ENCODE measurements at places on chromosomes 2 and 18.

GRCh38 chr18:40371673-40372072 is 1583.4 kb upstream of the PIK3C3 start:
- no peak for DNase-seq

- no peak for DNase-seq
These were observed 564.9 kb upstream of the FSHR start for GRCh38 chr2:49719241-49719640.

- no peak for DNase-seq
These were observed 17.9 kb downstream of the DYSF start for GRCh38 chr2:71471276-71471675.

DNA sequence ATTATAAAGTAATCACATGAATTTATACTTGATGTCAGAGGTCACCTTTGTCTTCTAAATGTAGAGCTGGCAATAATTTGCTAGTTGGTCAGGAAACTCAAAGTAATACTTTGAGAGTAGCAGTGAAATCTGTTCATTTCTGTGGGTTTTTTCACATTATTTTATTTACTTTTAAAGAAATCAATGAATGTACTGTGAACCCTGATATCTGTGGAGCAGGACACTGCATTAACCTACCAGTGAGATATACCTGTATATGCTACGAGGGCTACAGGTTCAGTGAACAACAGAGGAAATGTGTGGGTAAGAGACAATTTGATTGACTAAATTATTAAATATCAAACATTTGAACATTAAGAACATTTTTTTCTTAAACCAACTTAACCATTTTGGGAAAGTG is 203.0 kb upstream of the RASGRP3 start:
- no peak for DNase-seq

DNA sequence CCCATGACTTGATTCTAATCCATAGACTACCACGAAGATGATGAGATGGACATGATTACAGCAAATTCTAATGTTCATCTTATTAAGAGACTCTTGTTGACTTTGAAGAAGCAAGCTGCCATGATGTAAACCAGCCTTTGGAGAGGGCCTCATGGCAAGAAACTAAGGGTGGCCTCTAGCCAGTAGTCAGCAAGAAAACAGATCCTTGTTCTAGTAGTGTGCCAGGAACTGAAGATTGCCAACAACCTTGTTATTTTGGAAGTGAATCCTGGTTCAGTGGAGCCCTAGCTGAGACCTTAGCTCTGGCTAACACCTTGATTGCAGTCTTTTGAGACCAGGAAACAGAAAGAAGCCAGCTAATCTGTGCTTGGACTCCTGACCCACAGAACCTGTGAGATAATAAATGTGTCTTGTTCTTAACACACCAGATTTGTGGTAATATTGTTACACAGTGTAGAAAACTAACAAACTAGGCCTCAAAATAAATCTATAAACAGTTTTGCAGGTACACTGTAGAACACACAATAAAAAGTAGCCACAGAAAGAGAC is 10.0 kb downstream of the PHOSPHO2 start:
- no peak for DNase-seq

DNA sequence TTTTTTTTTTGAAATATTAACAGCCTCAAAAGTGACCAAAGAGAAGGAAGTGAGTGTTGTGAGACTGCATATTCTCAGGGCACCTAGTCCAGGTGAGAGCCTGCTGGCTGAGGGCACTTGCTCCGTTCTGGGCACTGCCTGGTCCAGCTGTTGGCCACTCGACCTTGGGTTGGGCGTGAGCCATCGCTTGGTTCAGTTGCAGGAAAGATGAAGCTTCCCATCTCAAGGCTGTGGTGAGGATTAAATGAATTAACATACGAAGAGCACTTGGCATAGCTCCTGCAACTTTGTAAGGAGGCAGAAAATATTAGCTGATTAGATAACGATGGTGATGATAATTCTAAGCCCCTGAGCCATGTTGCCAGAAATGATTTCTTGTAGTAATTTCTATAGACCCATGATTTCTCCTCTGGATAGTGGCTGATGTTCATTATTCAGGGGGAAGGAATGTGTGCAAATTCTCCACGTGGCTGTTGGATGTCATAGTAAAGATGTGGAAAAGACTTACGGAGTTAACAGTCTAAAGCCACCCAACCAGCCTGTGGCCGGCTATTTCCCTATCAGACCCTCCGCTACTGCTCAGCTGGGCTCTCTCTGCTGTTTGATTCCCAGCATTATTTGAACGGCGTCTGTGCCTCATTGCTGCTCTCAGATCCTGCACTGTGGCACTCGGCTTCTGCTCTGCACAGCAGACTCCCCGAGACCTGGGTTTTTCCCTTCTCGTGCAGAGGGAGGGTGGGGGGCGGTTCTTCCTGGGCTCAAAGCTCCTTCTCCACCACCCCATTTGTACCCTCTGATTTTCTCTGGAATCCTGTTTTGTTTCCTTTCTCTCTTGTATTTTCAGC is 221.1 kb downstream of the GALR1 start:
- no peak for DNase-seq

GRCh38 chr2:134500211-134500935 is 218.4 kb downstream of the TMEM163 start:
- DNase-seq, result no peak

DNA sequence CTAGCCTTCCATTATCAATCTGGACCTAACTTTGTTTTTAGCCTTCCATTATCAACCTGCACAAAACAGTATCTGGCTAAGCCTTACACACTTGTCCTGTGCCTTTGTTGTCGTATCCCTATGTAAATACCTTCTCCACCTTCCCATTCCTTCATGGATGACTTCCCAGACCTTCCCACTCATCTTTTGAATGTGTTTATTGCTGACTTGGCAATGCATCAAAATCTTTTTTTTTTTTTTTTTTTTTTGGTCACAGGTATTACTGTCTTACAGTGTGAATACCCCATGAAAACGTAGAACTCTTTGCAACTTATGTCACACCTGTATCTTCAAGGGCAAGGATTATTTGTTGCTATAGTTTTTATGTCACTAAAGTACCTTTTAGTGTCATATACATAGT is 25.7 kb downstream of the RPE start:
- DNase-seq, result no peak

DNA sequence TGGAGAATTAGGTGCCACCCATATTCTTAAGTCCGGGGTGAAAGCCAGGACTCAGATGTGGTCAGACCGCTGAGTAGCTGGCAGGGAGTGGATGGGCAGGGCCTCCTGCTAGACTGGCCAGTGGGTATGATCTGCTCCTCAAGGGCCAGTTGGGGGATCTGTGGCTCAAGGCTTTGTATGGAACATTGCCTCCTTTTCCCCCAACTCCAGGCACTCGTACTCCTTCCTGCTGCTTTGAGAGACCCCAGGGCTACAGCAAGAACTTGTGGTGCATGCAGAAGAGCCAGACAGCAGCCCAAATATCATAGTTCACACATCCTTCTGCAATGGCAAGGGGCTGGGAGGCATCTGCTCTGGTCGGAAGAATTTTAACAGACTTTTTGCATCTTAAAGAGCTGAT is 61.7 kb downstream of the PDCL3 start:
- no peak for DNase-seq

DNA sequence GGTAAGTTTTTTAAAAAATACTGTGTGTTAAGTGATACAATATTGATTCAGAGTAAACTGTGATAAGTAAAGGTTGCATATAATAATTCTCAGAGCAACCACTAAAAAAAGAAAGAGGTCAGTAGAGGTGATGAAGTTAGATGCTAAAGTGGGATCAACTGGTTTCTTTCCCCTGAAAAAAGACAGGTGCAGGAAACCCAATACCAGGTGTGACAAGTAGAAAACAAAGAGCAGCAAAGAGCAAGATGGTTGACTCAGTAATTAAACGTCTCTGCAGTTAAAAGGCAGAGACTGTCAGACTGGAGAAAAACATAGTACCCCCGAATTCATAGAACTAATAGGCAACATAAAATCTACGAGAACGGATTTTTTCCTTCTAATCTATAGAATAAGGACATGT is 128.3 kb downstream of the ATP9B start:
- DNase-seq, result no peak

DNA sequence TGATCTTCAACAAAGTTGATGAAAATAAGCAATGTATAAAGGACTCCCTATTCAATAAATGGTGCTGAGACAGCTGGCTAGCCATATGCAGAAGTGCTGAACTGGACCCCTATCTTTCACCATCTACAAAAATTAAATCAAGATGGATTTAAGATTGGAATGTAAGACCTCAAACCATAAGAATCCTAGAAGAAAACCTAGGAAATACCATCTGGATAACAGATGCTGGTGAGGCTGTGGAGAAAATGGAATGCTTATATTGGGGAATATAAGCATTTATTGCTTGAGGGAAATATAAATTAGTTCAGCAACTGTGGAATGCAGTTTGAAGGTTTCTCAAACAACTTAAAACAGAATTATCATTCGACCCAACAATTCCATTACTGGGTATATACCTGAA is 89.6 kb downstream of the GCA start:
- no peak for DNase-seq

GRCh38 chr2:189086250-189086649 is 93.3 kb downstream of the COL5A2 start:
- no peak for DNase-seq

GRCh38 chr2:120768112-120769048 is 32.7 kb downstream of the GLI2 start:
- DNase-seq, result no peak

DNA sequence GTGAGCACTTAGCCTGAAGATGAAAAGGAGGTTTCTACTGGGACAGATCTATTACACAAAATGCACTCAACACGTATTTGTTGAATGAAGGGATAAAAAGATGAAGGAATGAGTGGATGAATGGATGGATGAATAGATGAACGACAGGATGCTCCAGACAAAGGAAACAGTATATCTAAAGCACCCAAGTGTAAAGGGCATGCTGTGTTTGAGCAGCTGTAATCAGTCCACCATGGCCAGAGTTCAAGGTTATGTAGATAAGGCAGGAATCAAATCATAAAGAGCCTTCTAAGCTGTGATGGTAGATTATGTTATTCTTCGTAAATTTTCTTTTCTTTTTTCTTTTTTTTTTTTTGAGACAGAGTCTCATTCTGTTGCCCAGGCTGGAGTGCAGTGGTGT is 213.8 kb upstream of the FBXO11 start:
- no peak for DNase-seq

DNA sequence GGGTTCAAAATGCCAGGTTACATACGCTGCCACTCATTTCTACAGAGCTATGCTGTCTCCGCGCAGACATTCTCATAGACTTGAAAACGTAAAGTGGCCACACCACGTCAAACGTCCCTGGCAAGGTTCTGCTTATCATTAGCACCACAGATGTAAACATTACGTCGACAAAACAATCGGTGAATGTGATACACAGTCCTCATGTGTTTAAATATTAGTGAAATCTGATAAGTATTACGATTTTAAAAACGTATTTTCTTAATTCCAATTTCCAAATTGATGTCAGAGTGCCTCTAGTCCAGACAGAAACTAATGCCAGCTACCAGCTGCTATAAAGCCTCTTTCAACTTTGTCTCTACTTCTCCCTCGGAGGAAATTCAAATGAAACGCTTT is 1.2 kb downstream of the STK17B start:
- peak; percentile 31 for DNase-seq

DNA sequence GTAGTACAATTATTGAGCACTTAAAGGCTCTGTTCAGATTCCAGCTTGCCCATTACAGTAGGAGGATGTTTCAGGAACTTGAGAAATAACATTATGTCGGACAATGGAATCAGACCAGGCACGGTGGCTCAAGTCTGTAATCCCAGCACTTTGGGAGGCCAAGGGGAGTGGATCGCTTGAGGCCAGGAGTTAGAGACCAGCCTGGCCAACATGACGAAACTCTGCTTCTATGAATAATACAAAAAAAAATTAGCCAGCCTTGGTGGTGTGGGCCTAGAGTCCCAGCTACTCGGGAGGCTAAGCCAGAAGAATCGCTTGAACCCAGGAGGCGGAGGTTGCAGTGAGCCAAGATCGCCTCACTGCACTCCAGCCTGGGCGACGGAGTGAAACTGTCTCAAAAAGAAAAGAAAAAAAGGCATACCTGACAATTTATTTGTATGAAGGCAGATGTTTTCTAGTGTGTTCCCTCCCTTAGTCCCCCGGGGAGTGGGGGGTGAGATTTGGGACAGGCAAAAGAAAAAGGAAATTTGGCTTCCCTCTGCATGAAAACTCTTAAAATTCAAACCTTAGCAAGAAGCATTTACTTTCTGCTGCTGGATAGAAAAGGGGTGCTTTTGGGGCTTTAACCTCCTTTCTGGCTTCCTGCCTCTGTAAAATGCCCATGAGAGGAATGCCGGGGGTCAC is 13.7 kb upstream of the ZNF532 start:
- no peak for DNase-seq

DNA sequence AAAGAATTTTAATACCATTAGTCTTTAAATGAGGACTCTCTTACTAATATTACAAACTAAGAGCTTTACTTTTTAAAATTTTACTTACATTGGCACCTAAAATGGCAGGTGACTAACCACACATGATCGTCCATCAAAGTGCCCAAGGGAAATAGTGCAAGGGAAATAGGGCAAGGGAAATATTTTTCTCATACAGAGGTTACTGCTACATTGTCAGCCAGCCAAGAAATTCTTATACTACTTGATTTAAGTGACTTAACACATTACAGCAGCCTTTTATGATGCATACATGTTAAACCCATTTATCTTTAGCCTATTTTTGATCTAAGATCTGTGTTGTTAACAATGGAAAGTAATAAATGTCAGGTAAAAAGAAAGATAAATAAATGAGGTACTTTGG is 587.2 kb upstream of the PKDCC start:
- no peak for DNase-seq

DNA sequence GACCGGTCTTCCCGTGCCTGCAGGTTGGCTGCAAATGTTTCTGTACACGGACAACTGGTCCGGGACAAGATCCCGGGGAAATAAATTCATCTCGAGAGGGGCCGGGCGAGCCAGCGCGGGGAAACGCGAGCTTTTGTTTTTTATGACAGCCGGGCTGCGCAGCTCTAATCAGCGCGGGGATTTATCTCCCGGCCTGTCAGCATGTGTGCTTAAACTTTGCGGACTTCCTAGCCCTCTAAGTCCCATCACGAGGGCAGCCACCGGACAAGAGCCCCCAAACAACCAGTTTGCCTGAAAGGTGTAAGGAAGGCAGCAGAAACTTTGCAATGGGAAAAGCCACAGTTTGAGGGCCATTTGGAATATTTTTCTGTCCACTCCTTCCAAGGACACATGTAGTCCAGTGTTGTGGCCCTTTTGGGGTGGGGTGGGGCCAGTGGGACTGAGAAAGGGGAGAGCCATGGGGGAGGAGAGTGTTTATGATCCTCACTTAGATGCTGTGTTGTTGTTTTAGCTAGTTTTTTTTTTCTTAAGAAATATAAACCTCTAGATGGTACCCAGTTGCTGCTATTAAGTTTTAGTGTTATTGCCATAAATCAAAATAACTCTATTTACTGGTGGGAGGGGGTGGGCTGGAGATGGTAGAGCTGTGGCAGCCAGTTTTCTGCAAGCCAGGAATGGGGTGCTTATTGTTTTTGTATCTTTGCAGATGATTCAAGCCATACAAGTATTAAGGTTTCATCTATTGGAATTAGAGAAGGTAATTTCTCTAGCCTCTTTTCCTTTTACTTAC is 6.0 kb downstream of the MEIS1 start:
- DNase-seq, result no peak

- no peak for DNase-seq
These were observed 352.8 kb downstream of the RNF144A start for GRCh38 chr2:7270011-7270431.

GRCh38 chr2:178282075-178282815 is 87.9 kb downstream of the OSBPL6 start:
- DNase-seq, result peak; percentile 16

Data from globus pallidus (tissue), 1 donor.